ENCODE measurements at places on chromosomes 2 and 18.

DNA sequence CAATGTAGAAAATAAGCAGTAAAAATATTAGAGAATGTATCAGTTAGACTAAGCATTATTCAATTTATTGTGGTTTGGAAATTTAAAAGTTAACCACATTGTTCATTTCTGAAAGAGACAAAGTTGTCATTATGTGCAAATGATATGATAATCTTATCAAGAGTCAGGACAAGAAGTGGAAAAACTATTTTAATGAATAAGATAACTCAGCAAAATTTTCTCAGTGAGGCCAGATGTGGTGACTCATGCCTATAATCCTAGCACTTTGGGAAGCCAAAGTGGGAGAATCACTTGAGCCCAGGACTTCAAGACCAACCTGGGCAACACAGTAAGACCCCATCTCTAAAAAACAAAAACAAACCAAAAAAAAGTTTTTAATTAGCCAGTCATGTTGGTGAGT, 39.5 kb upstream of the CERS6 start:
- DNase-seq: no peak

DNA sequence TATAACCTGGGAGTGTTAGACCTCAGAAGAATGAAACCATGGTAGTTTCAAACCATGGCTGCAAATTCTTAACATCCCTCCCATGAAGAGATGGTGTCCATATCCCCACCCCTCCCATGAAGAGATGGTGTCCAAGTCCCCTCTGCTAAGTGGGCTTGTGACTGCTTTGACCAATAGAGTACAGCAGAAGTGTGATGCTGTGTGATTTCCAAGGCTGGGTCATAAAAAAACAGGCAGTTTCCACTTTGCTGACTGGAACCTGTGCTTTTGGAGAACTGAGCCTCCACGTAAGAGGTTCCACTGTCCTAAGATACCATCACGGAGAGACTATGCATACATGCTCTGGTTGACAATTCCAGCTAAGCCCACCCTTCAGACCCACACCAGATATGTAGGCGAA, 65.5 kb downstream of the MRO start:
- DNase-seq: no peak

GRCh38 chr2:47016172-47016913, 100.7 kb upstream of the MCFD2 start:
- DNase-seq: peak; percentile 88

DNA sequence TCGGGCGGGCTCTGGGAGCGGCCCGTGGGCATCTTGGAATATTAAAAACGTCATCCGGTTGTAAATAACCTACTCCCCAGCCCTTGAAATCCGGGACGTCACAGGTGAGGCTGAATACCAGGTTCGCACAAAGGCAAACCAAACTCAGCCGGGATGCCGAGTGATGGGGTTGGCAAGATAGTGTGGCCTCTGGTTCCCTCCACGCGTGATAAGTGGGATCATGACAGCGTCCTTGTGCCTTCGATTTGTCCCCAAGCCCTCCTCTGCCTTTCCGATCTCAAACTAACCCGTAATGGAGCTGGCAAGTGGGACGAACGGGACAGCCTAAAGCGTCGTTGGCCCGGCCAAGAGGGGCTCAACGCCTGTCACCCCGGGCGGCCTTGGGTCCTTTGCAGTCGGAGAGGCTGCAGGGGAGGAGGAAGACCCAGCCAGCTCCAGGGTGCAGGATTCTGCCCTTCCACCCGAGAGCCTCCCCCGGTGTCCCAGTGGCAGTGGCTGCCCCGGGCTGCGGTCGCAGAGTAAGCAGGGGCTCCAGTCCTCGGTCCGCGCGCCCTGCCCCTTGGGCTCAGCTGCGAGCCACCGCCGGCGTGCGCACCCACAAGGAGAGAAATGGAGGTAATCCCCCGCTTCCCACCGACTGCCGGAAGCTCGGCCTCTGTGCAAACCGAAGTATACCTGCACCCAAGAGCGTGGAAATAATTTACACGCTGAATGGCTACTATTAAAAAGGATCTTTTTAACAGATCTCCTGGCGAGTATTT, 13.4 kb upstream of the PAX3 start:
- no peak for DNase-seq

GRCh38 chr2:113829761-113830160, 60.1 kb upstream of the ACTR3 start:
- DNase-seq: no peak

GRCh38 chr2:46066601-46067000, 230.6 kb upstream of the EPAS1 start:
- DNase-seq: peak; percentile 14

- DNase-seq: peak; percentile 83
Observed at GRCh38 chr2:58918141-58918540, 677.0 kb upstream of the FANCL start.

GRCh38 chr2:15943378-15944280, 3.3 kb downstream of the MYCN start:
- no peak for DNase-seq

DNA sequence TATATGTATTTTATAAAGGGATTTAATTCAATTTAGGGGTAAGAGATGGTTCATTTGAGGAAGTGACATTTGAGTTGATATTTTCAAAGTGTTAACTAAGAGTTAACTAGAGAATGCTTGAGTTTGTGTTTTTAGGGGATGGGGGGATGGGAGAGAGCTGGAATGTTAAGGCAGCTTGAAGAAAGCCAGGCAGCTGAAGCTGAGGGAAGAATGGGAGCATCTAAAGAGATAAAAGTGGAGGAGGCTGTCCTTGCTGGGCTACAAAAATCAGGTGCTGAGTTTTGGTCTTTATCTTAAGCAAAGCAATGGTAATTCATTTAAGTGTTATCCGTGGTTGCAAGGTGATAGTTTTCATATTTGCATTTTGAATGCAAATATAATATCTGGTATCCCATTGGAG, 9.2 kb downstream of the CHST9 start:
- no peak for DNase-seq

DNA sequence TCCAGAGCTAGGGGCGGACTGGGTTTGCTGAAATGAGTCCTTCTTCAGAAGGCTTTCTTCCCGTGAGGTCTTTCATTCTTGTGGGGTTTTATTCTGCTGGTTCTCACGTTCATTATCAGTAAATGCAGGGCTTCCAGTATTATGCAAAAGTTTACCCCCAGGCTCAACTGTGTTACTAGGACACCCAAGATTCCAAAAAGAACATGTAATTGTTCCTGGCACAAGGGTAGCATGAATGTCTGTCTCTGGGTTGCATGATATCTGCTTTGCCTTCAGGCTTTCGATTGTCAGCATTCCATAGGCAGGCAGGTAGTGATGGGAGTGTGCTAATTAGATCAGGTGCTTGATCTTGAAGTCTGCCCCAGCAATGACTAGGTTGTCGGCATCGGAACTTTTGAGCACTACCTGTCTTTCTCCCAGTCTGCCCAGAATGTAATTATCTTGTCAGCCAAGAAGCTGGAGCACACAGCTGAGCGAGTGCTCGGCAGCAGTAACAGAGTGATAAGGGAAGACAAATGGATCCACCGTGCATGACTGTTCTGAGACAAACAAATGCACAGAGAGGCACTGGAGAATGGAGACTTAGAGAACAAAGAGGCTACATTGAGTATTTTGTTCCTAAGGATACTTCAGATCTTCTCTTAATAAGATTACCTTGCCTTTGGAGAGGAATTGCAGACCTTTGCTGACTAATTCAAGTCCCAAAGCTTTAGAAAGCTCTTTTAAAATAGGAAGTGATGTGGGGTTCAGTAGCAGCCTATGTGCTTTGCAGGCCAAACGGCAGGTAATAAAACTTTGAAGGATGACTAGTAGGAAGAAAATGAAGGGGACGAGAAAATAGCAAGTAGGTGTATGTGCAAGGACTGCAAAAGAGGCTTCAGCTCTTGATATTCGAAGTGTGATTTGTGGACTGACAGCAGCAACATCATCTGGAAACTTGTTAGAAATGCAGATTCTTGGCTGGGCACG, 41.9 kb downstream of the ITGB6 start:
- peak; percentile 57 for DNase-seq

DNA sequence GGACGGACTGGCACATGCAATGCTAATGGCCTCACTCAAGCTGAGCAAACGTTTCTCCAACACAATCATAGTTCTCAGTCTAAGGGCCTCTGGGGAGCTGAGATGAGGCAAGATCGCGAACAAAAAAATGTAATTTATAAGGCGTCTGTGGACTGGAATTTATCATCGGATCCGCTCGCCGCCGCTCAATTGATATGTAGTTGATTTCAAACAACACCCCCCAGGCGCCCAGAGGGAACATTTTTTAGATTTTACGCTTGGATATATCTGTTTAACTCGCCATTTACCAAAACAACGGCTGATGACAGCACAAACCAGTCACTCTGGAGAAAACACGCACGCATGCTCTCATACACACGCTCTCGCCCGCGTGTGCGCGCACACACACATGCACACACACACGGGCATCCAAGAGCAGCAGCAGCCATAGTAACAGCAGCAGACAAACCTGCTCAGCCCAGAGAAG, 335.8 kb downstream of the SMAD2 start:
- DNase-seq: no peak

DNA sequence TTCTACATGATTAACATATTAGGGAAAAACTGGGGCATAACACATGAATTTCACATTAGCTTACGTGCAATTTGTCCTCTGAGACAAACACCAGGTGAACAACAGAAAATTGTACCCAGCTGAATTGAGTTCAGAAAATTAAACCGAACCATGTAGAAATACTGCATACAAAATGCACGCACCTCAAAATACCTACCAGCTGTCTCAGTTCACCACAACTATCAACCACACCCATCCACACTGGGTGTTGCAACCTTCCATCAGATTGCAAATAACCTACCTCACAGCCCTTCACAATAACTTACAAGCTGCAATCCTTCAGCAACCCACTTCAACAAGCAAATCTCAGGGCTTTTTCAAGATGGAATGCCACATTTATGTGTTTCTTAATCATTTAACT, 55.9 kb downstream of the UNC50 start:
- DNase-seq: peak; percentile 25

- DNase-seq: no peak
Observed at GRCh38 chr18:63617049-63617914, 26.8 kb downstream of the SERPINB4 start.

DNA sequence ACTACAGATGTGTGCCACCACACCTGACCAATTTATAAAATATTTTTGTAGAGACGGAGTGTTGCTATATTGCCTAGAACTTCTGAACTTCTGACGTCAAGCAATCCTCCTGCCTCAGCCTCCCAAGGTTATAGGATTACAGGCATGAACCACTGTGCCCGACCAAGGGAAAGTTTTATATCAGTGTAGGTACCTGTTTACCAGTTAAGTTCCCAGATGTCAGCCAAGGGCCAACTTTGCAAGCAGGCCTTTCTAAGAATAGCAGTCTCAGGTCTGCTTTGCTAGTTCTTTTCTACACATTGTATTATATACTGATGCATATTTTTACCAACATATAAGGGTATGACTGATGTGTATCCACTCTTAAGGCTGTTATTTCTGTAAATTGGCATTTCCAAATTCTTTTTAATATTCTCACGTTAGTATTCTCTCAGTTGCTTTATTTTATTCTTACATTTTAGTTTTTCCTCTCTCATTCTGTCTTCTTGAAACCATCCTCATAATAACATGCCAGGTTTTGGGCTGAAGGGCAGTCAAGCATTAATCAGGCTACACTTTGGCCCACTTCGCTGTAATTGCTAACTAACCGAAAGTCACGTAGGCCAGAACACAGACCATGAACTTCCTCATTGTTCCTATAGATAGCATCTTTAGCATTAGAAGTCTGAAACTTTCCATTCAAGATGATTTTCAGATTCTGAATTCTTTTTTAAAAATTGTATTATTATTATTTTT, 25.0 kb upstream of the CXXC1 start:
- no peak for DNase-seq

DNA sequence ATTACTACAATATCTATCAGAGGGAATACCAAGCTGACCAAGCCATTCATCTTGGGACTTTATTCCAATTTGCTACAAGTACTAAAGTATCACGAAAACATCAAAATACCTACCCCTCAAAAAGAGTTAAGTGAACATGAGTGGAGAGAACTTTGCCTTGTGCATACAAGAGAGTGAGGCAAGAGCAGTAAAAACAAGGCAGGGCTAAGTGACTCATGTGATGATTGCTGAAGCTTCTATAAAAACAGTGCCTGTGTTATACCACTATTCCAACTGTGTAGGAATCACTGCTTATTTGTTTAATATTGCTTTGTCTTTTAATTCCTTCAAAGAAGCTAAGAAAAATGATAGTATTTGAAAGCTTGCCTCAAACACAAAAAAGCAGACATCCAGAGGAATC, 61.2 kb downstream of the FARSB start:
- DNase-seq: peak; percentile 69

GRCh38 chr2:42127425-42128424, 41.4 kb upstream of the EML4 start:
- DNase-seq: no peak

- no peak for DNase-seq
Observed at GRCh38 chr2:74020702-74021406, 36.1 kb downstream of the TET3 start.

GRCh38 chr2:78993518-78994148, 31.9 kb upstream of the REG3G start:
- DNase-seq: no peak

DNA sequence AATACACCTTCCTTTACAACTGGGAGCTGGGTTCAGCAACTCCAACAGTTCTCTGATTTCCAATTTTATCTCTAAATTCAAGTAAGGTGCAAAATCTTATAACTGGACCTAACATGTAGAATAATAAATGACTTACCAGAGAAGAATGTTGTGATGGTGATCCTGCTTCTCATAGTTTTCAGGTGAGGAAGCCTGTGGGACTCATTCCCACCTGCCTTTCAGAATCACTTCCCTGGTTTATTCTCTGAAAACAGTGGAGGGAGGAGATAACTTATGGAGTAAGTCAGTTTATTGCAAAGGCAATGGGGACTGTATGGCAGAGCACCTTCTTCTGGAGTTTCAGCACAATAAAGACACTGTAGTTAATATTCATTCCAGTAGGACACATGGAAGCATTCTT, 1188.2 kb upstream of the FAM98A start:
- DNase-seq: no peak

- peak; percentile 31 for DNase-seq
Observed at GRCh38 chr2:29632018-29632417, 289.4 kb downstream of the ALK start.

GRCh38 chr2:2121887-2122286, 209.2 kb downstream of the MYT1L start:
- DNase-seq: no peak

- no peak for DNase-seq
Observed at GRCh38 chr2:35501076-35501475, 854.5 kb upstream of the CRIM1 start.

GRCh38 chr18:71784777-71785176, 759.4 kb downstream of the CBLN2 start:
- no peak for DNase-seq

GRCh38 chr2:56053679-56054078, 130.1 kb upstream of the EFEMP1 start:
- DNase-seq: no peak

Measured in AG10803 (cell line).